Kidney (tissue), 22 donors: ENCODE measurements at places on chromosomes 5 and 9.

- no peak for DNase-seq
Measured at GRCh38 chr5:169411786-169412430, 111.0 kb upstream of the SLIT3 start.

GRCh38 chr5:142757564-142757963 is 12.6 kb upstream of the ARHGAP26 start:
- no peak for DNase-seq

GRCh38 chr5:71589903-71590302 is 2.8 kb downstream of the MCCC2 start:
- no peak for DNase-seq

DNA sequence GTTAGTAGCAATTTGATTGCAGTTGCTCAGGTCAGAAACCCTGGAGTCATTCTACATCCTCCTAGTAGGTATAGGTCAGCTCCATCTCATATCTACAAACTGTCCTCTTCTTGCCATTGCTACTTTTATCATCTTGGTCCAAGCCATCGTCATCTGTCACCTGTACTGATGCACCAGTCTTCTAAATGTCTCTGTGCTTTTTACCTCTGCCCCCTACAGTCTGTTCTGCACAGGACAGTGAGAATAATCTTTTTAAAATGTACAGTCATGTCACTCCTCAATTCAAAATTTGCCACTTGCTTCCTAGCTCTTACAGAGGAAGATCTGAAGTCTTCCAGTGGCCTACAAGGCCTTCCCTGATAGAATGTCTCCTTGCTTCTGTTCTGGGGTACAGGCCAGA is 6.8 kb downstream of the NNT start:
- no peak for DNase-seq

DNA sequence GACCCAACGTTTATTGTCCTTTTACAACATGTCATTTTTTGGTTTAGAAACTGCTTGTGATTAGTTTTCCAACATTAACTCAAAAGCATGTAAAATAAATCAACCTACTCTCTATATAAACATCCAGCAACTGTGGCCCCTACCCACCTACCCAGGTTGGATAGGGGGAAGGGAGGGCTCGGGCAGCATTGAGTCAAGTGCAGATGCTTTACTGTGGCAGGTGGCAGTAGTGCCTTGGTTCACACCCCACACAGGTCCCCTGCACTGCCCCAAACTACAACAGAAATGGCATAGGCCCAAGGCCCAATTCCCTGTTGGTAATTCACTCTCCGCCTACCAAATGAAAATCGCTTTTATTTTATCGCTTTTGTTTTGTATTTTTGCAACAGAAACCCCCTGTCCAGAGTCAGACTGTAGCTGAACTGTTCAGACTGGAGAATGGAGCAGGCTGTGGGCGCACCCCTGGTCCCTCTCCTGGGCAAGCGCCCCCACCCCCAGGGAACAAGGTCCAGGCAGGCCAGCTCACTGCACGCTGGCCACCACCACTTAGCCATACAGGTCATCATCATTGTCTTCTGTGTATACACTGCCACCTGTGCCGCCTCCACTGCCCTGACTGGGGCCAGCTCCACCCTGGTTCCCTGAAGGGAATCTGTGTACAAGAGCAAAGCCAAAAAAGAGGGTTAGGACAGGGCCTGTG is 15.7 kb downstream of the VCP start:
- no peak for DNase-seq
